ENCODE measurements at places on chromosomes 1 and 21. TPM values are rescaled to one million over a fixed set of nuclear protein-coding genes. Genes with fewer than 3 reads are reported as not detected.
A peak's percentile ranks its signal among the peaks of the same experiment; 100 is the strongest.

GRCh38 chr1:32470431-32470830 is 5.6 kb downstream of the ZBTB8B start:
- no peak for DNase-seq
- H3K27ac ChIP-seq: no peak overlapping the region
- H3K27me3 ChIP-seq: peaks cover 24% of the 10 kb centered on the region
- H3K36me3 ChIP-seq: no peaks in the 10 kb centered on the region
- no peak overlapping the region for H3K4me3 ChIP-seq

DNA sequence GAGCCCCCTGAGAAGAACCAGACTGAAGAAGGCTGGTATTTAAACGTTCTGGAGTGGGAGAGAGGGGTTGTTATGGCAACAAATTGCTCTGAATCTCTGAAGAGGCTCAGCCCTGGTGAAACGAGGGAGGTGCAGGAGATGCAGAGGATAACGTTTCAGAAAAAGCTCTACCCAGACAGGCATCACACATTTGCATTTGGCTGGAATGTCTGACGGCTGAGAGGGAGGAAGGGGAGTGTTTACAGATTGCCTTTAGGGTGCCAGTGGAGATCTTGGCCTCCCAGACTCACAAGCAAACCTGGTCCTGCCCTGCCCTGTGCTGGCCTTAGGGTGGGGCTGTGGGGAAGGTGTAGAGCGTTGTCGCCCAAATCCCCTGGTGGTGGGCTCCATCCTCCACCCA is 169.0 kb upstream of the AJAP1 start:
- no peaks in the 10 kb centered on the region for H3K4me1 ChIP-seq
- no peak overlapping the region for H3K27ac ChIP-seq

GRCh38 chr1:208061632-208062031 is 150.7 kb upstream of the CD34 start:
- H3K36me3 ChIP-seq: no peaks in the 10 kb centered on the region
- DNase-seq: no peak
- H3K4me1 ChIP-seq: no peaks in the 10 kb centered on the region

DNA sequence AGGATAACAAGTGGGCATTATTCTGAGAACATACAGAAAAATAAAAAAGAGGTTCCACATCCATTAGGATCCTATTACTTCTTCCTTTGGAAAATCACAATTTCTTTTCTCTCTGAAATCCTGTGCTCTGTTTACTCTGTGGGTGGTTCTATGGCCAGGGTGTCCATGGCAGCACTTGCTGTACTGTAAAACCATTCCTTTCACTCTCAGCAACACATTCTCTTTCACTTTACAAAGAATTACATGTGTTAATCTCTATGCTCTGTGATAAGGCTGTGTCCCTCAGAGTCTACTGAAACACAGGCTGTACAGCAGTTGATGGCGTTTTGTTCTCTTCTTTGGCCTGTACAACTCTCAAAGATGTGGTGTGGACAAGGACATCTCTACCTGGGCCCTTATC is 524.1 kb downstream of the PTBP2 start:
- H3K4me1 ChIP-seq: no peaks in the 10 kb centered on the region
- peaks cover 7% of the 10 kb centered on the region for H3K36me3 ChIP-seq
- H3K27ac ChIP-seq: no peak overlapping the region
- H3K27me3 ChIP-seq: no peaks in the 10 kb centered on the region

DNA sequence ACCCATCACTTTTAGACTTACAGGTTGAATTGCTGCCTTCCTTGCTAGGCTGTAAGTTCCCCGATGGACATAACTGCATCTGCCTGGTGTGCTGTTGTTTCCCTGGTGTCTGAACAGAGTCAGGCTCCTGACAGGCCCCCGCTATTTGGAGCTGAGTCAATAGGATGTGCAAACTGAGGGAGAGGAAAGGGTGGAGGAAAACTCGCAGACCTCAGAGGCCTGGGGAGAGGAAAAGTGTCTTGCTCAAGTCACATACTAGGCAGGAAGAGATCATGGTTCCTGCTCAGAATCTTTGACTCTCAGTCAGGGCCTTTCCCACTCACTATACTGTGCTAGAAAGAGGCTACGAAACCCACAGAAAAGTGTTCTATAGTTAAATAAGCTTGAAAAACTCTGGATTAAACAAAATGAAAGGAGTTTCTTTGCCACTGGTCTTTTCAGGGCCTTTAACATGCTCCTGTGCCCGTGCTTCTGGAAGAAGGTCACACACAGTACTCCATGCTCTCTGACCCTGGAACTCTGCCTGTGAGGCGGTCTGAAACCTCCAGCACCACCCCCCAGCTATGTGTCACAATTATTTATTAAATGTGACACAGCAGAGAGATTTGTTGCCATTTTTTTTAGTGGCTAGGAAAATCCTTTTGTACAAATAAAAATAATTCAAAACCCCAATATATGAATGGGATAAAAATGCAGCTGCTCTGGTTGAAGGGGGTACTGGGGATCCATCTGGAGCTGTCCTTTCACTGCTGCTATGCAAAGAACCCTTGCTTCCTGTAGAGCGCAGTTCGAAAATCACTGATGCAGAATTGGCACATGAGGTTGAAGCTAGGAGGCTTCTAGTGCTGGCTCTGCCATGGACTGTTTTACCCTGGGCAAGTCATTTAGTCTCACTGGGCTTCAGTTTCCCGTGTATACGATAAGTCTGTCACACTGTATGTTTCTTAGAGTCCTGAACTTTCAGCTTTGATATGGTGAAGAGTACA is 20.1 kb upstream of the CDCP2 start:
- H3K36me3 ChIP-seq: no peaks in the 10 kb centered on the region
- DNase-seq: no peak
- H3K27me3 ChIP-seq: no peaks in the 10 kb centered on the region
- peaks cover 10% of the 10 kb centered on the region for H3K4me1 ChIP-seq
- H3K4me3 ChIP-seq: no peak overlapping the region
- no peak overlapping the region for H3K27ac ChIP-seq

GRCh38 chr21:17501107-17502006 is 11.5 kb upstream of the CXADR start:
- no peak overlapping the region for H3K4me3 ChIP-seq
- DNase-seq: no peak

- H3K27me3 ChIP-seq: no peaks in the 10 kb centered on the region
- H3K36me3 ChIP-seq: peaks cover 22% of the 10 kb centered on the region
- no peak overlapping the region for H3K27ac ChIP-seq
- H3K4me3 ChIP-seq: no peak overlapping the region
- no peaks in the 10 kb centered on the region for H3K4me1 ChIP-seq
These were observed 8.1 kb downstream of the POFUT2 start for GRCh38 chr21:45279446-45280177.

DNA sequence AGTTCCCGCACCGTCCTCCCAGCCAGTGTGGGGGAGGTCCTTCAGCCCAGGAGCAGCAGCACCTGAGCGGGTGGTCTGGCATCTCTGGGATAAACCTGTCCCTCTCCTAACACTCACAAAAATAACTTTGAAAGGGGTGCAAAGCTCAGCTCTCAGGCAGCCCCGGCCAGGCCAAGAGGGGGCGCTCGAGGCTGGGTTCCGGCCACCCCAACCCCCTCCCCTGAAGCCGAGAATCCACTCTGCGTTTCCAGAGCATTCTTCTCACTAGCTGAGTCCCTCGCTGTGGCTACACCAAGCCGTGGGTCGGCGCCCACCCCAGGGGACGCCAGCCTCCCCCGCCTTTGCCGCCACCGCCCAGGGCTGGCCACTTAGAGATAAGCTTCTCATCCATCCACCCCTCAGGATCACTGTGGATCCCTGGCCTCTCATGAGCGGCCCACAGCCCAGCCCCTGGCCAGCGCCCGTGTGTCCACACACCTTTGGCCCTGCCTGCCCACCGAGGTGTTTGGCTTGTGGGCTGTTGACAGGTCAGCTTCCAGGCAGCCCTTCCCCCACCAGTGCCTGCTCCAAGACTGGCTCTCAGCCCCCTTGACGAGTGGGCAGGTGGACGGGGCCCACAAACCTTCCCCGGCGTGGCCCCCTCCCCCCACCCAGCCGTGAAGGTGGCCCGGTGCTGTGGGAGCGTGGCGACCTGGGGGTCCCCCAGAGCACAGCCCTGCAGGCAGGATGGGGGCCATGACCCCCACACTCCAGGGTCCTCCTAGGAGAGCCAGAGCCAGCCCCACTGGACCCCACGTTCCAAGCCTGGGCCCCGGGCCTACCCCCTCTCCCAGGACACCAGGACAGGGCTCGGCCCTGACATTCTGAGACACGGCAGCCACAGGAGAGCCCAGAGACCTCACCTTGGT is 1.9 kb downstream of the FTCD start:
- DNase-seq: peak; percentile 72
- H3K36me3 ChIP-seq: no peaks in the 10 kb centered on the region
- H3K4me1 ChIP-seq: peaks cover 2% of the 10 kb centered on the region
- no peak overlapping the region for H3K4me3 ChIP-seq
- H3K27ac ChIP-seq: no peak overlapping the region
- H3K27me3 ChIP-seq: no peaks in the 10 kb centered on the region

DNA sequence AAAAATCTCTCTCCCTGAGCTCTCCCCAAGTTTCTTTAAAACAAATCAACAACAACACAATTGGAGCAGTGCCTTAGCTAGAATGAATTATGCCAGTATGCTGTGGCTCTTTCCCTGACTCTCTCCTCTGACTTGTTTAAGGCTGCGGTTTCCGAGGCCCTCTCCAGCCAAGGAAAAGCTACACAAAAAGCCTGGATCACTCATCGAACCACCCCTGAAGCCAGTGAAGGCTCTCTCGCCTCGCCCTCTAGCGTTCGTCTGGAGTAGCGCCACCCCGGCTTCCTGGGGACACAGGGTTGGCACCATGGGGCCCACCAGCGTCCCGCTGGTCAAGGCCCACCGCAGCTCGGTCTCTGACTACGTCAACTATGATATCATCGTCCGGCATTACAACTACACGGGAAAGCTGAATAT is 1.9 kb downstream of the S1PR1 start:
- H3K27ac ChIP-seq: peak overlapping the region; percentile 99
- no peaks in the 10 kb centered on the region for H3K27me3 ChIP-seq
- H3K4me1 ChIP-seq: peaks cover 44% of the 10 kb centered on the region
- peak overlapping the region; percentile 99 for H3K4me3 ChIP-seq
- peaks cover 72% of the 10 kb centered on the region for H3K36me3 ChIP-seq
- peak; percentile 97 for DNase-seq

DNA sequence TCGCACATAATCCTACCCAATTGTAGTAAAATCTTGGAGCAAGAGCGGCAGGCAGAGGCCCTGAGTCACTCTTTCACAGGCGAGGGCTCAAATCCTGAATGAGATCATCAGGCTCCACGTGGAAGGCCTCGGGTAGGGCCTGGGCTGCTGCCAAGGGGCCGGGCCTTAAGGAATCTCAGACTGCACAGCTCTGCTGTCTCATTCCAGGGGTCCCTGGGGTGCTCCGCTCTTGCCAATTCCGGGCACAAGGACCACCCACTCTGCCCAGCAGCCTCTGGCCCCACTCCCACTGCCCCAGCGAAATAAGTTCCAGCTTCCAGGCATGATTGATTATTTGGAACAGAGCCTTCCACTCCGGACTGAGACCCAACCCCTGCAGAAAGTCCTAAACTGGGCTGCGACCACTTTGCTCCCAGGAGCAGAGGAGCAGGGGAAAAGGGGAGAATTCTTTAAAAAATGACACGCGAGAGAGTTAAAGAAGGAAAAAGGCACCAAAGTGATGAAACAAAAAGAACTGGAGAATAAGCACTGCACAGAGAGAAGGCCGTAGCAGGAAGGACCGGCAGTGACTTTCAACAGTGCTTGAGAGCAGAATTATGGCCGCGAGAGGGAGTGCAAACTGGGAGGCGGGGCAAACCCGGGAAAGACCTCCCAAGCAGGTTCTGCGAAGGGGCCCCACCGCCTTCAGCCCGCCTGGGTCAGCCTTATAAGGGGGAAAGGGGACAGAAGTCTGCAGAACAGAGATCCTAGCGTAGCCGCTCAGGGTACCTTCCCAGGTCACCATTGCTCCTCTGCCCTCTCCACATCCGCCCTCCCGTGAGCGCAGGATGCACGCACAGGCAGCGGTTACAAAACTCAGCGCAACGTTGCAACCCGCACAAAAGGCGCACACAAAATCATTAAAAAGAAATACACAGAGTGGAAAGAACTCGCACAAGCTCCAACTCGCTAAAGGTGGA is 2.0 kb downstream of the ADAMTS1 start:
- peaks cover 76% of the 10 kb centered on the region for H3K27me3 ChIP-seq
- peaks cover 35% of the 10 kb centered on the region for H3K4me1 ChIP-seq
- no peak overlapping the region for H3K27ac ChIP-seq

DNA sequence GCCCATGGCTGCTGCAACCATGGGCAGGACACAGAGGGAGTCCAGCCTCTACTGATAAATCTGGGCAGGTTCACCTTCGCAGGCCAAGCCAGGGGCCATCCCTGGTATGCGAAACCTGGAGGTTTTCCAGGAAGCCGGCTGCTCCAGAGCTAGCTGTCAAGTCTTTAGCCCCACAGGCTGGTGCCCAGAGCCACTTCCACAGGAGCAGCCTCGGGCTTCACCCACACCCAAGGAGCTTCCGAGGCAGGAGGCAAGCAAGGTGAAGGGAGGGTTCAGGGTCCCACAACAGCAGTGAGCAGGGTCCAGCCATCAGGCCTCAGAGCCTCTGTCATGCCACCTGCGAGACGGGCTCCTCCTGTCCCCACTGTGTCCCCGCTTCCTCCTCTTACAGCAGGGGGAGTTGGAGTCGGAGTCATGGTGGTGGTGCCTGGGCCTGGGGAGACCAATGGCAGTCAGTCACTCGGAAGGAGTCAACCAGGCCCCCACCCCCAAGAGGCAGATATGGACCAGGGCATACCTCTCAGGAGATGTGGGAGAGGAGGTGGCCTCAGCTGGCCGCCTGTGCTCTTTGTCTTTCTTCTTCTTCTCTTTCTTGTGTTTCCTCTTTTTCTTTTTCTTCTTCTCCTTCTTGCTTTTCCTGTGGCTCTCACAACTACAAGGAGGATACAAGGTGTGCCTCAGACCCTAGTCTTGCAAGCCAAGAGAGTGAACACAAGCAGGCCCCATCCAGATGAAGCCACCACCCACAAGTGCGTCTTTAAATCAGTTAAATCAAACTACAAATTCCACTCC is 2.1 kb downstream of the C1orf35 start:
- DNase-seq: no peak
- H3K4me1 ChIP-seq: peaks cover 20% of the 10 kb centered on the region
- H3K4me3 ChIP-seq: peak overlapping the region; percentile 65
- no peaks in the 10 kb centered on the region for H3K27me3 ChIP-seq

DNA sequence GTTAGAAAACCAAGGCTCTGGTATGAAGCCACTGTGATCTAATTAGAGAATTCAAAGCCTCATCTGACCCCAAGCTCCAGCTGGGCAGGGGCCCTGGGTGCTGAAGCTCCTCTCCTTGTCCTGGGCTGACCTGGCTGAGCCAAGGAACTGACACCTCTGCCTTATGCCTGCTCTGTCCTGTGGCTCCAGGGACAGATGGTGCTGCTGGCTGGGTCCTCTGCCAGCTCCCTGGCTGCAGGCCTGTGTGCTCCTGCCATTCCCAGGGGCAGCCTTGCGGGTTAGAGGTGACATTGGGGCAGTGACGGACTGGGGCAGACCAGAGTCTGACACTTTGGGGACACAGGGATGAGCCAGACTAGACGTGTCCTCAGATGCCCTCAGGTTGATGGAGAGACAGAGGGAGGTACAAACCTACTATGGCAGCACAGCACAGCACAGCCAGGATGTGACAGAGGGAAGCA is 11.8 kb downstream of the ACOT11 start:
- H3K27ac ChIP-seq: no peak overlapping the region
- H3K36me3 ChIP-seq: no peaks in the 10 kb centered on the region
- H3K4me1 ChIP-seq: peaks cover 5% of the 10 kb centered on the region
- H3K4me3 ChIP-seq: no peak overlapping the region

Gene TM2D1
- 30.9 TPM for total RNA-seq

Gene KRTAP19-2
- not detected for total RNA-seq

Gene NOS1AP
- total RNA-seq: 0.42 TPM

Gene ABCG1
- total RNA-seq: 27.8 TPM

Data from activated naive CD4-positive, alpha-beta T cell treated with anti-CD3 and anti-CD28 coated beads for 36 hours (primary cell).